ENCODE measurements at places on chromosomes 2 and 18.
A peak's percentile ranks its signal among the peaks of the same experiment; 100 is the strongest.

DNA sequence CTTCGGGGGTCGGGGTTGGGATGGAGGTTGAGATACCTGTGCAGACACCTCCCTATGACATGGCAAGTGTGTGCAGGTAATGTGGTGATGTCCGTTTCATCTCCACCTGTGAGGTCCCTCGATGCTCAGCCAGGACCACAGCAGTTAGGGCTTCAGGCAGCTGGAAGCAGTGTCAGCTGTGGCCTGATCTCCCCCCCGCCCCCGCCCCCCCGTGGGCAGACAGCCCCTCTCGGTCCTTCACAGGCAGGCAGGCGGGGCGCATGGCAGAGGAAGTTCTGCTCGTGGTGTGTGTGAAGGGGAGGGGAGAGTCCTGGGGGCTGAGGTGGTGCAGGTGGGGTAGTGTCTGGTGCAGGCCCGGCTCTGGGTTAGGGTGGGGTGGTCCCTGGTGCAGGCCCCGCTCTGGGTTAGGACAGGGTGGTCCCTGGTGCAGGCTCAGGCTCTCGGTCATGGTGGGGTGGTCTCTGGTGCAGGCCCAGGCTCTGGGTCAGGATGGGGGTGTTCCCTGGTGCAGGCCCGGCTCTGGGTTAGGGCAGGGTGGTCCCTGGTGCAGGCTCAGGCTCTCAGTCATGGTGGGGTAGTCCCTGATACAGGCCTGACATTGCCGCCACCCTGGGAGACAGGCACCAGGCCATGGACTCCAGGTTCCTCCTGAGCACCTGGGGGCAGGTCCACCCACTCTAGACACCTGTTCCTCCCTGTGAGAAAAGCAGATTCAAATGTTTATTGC lies 94.3 kb downstream of the NFATC1 start:
- DNase-seq, result no peak

GRCh38 chr2:11420190-11420589 lies 45.8 kb downstream of the E2F6 start:
- DNase-seq, result no peak

DNA sequence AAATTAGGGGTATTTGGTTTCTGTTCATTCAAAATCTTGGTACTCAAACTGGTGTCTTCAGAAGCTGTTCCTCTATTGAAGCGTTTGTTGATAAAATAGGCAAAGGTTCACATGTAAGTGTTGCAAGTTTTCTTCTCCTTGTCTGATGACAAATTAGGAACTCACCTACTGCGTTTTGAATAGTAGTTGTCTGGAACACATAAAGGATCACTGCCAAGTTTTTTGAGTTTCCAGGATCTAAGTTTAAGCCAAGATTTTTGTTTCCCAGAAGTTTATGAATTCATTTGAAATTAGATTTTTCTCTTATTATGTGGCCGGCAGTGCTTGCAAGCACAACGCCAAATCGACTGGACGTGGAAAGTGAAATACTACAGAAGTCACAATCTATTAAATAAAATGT lies 85.4 kb downstream of the ARHGEF33 start:
- no peak for DNase-seq

GRCh38 chr2:234366891-234367290 lies 130.0 kb downstream of the ARL4C start:
- no peak for DNase-seq

- DNase-seq, result no peak
Observed at GRCh38 chr2:119198240-119198840, 25.3 kb upstream of the STEAP3 start.

DNA sequence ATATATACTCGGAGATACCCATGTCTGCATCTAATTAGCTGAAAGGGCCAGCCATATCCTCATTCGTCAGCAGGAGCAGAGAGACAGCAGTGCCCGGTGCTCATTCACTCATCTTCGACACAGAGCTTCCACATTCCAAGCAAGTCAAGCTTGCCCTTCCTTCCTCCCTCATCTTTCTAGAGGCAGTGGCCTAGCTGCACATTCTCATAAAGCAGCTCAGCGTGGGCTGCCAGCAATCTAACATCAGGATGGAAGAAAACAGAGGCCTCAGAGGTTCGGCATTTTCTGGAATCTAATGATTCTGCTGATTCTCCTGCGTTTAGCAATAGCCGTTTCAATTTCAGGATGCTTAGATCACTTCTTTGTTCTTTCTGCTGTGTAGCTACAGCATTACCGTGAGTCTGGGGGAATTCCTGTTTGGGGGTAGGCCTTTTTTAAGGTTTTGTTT lies 68.8 kb downstream of the CLHC1 start:
- DNase-seq, result no peak

DNA sequence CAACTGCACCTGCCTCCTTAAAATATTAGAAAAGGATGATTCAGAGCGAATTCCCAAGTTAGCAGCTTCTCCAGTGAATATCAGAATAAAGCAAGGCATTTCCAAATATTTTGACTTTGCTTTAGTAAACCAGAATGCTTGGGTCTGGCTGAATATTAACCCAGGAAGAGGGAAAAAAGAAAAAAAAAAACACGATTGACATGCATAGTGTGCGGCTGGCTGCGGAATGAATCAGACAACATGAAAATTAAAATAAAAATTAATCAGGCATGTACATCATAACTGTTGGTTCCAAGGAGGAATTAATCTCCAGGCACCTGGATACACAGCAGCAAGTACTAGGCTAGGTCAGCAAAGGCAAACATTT lies 105.8 kb upstream of the NCKAP5 start:
- no peak for DNase-seq

GRCh38 chr2:20451341-20451740 lies 4.5 kb downstream of the RHOB start:
- DNase-seq, result no peak

GRCh38 chr2:201158111-201158929 lies 24.6 kb upstream of the CASP10 start:
- peak; percentile 21 for DNase-seq

GRCh38 chr2:20608666-20609348 lies 42.1 kb downstream of the HS1BP3 start:
- DNase-seq, result no peak

GRCh38 chr2:124482044-124482443 lies 457.0 kb downstream of the CNTNAP5 start:
- no peak for DNase-seq

GRCh38 chr2:233817995-233818638 lies 36.2 kb downstream of the HJURP start:
- DNase-seq, result no peak

GRCh38 chr2:69677914-69678313 lies 34.4 kb upstream of the AAK1 start:
- DNase-seq, result no peak

DNA sequence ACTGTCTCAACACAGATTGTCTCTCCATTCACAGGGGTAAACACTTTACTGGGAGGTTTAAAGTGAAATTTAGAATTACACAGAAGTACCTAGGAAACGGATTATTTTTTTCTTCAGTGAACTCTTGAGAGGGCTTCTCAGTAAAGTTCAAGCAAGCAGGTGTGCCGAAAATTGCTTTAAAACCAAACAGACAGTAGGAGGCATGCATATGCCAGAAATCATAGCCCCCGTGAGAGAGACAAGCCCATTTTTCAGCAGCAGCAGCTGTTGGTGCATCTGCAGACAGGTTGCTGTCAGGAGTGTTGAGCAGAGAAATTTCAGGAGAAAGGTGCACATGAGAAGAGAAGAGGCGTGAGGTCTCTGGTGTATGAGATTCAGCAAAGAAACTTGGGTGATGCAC lies 2115.5 kb upstream of the CELF4 start:
- DNase-seq, result no peak

- no peak for DNase-seq
Observed at GRCh38 chr2:196286821-196287220, 115.4 kb upstream of the STK17B start.

- no peak for DNase-seq
Observed at GRCh38 chr2:164903204-164903603, 52.1 kb downstream of the SLC38A11 start.

DNA sequence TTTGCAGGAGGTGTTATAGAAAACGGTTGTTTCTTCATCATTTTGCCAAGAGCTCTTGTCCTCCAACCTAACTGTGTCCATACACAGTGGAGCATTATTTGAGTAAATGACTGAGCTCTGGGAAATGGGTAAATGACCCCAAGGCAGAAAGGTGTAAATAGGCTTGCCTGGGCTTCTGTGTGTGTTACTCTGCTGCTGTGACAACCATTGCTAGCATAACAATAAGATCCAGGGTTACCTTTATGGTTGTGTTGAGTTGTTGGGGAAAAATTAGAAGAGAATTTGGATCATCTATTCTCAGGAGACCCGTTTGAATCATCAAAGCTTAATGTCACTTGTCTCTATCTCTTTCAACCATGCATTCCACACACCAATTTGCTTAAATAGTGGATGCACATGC lies 672.7 kb downstream of the DPP10 start:
- no peak for DNase-seq

- no peak for DNase-seq
Observed at GRCh38 chr2:177020524-177021119, 192.0 kb upstream of the HNRNPA3 start.

- no peak for DNase-seq
Observed at GRCh38 chr18:36186461-36187192, 670 bp upstream of the MOCOS start.

DNA sequence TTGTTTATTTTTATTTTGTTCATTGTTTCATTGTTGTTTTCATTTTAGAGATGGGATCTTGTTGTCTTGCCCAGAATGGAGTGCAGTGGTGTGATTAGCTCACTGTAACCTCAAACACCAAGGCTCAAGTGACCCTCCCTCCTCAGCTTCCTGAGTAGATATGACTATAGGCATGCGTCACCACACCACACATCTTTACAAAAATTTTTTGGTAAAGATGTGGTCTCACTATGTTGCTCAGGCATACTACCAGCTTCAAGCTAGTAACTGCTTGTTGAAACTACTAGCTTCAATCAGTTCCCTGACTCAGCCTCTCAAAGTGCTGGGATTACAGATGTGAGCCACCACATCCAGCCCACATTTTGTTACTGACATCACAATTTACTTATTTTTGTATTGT lies 14.8 kb downstream of the FAM237A start:
- DNase-seq, result no peak

DNA sequence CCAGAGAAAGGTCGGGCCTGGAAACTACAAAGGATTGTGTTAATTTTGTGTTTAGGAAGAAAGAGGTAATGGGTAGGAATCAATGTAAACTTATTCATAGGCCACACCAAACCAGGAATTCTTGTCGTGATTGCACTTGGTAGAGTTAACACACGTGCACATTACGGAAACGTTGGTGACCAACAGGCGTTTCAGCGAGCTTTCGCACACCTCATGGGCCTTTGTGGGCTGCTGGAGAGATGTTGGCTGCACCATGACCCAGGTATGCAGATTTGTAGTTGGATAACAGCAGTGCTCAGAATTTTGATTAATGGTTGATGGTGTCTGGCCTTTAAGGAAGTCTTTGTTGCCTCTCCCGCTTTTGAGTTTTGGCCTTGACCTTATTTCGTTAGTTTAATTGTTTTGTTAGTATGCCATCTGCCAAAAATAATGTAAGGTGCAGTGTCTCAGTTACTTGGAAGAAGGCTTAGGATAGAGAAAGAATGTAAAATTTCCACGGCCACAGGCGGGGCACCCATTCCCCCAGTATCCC lies 1.9 kb downstream of the ZNF236 start:
- DNase-seq, result no peak

- DNase-seq, result no peak
Observed at GRCh38 chr2:155485141-155485842, 786.8 kb downstream of the KCNJ3 start.
